ENCODE measurements at places on chromosomes 16 and 17.

- DNase-seq: peak; percentile 78
These were observed 32.9 kb downstream of the TRARG1 start for GRCh38 chr17:1312261-1312870.

GRCh38 chr16:13923703-13924298, 3.8 kb downstream of the ERCC4 start:
- no peak for DNase-seq

- peak; percentile 28 for DNase-seq
These were observed 16.4 kb upstream of the METRNL start for GRCh38 chr17:83062818-83063671.

- DNase-seq: no peak
These were observed 116.9 kb upstream of the CLEC3A start for GRCh38 chr16:77905374-77905920.

DNA sequence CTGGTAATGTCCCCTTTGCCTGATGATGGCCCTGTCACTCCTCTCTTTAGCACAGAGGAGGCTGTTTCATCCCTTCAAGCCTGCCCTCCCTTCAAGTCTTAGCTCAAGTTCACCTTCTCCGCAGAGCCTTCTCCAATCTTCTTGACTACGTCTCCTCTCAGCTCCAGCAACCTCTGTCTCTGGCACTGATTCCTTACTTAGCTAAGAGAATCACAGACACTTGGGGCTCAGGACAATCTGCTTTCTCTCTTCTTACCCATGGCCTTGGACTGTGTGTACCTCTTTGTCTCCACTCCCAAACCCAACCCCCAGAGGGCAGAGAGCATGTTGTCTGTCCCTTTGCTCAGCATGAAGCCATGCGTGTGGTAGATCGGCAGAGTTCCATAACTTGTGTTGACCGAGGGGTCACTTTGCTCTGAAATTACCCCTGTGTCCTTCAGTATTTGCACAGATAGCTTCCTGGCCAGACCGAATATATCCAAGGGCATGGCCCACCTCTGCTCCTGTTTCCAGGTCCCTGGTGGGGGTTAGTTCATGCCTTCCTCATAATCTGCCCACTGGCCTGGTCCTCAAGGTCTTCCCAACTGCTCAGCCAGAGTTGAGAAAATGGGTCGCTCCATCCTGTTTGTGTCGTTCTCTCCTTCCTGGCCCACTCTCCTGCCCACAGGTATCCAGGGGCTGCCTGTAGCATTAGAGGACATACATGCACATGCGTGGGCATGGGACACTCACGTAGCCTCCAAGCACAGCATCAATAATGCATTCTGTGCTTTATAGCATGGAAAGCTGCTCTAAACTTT, 41.6 kb downstream of the MAPT start:
- DNase-seq: no peak

- no peak for DNase-seq
These were observed 1.4 kb downstream of the RHBDL1 start for GRCh38 chr16:676913-677312.

GRCh38 chr17:46136820-46137219, 56.4 kb downstream of the KANSL1 start:
- no peak for DNase-seq

GRCh38 chr17:3988297-3989040, 24.2 kb upstream of the ATP2A3 start:
- peak; percentile 26 for DNase-seq

DNA sequence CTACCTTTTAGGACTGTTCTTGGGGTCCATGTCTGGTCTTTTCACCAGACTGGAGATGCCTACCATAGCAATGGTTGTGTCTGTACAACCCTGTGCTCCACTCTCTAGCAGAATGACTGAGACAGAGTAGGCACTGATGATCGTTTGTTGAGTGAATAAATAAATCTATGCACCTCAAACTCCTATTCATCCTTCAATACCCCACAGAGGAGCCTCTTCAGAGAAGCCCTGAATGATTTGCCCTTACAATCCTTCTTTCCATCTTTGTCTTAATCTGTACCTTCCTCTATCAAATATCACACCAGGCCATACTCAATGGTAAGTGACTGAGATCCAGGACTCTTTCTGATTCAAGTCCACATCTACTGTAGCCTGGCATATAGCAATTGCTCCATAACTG, 23.3 kb downstream of the PIMREG start:
- no peak for DNase-seq

DNA sequence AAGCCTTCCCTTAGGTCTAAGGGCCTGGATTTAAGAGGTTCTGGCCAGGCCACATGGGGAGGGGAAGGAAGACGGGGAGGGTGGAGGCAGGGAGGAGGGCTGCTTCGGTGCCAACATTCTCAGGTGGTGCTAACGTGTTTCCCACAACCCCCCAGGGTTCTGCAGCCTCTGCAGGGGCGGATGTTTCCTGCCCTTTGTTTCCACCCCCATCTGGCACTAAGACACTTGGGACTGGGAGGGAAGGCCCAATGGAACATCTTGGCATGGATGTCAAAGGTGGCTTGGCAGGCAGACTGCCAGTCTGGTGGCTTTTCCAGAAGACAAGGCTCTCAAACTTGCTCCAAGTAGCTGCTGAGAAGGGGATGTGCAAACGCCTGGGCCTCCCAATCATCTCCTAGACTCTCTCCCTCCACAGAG, 12.7 kb downstream of the HIC1 start:
- no peak for DNase-seq

DNA sequence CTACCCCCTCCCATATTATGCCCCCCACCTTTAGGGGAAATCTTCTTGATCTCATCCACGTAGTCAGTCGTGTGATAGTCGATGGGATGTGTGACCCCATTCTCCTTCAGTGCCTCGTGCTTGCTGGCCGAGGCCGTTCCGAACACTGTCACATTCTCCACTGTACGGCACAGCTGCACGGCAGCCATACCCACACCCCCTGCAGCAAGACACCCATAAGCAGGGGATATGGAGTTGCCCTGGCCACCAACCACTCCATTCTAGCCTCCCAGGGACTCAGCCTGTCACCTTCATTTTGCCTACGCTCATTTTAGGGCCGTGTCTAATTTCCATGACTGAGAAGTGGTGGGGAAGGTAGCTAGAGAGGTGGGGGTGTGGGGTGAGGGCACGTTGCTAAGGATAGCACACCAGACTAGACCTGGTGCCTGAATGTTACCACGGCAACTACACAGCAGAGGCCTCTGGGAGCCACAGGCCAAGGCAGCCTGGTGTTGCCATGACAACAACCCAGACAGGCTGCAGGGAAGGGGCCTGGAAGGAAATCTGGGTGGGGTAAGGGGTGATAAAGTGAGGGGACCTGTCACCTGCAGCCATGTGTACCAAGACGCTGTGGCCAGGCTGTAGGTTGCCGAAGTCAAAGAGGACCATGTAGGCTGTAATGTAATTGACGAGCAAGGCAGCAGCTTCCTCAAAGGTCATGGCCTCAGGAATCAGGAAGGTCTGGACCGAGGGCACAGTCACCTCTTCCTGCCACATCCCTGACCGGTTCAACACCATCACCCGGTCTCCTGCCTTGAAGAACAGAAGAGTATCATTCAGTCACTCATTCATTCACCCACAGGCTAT, 4.0 kb downstream of the VAT1 start:
- peak; percentile 60 for DNase-seq

DNA sequence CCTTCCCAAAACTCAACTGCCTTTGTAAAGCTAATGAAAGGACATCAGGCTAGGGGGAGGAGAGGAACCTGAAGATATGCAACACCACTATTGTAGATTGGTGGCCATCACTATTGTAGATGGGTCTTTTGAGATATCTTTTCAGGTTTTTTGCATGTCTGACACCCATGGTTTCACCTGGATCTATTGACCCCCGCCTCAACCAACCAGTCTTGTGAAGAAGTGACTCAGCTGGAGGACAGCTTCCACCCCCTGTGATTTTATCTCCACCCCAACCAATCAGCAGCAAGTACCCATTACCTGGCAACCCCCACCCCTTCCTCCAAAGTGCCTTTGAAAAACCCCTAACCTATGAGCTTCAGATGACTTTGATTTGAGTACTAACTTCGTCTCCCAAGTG, 382.6 kb upstream of the GOT2 start:
- DNase-seq: peak; percentile 33

GRCh38 chr17:55410722-55411462, 10.7 kb downstream of the MMD start:
- DNase-seq: no peak

DNA sequence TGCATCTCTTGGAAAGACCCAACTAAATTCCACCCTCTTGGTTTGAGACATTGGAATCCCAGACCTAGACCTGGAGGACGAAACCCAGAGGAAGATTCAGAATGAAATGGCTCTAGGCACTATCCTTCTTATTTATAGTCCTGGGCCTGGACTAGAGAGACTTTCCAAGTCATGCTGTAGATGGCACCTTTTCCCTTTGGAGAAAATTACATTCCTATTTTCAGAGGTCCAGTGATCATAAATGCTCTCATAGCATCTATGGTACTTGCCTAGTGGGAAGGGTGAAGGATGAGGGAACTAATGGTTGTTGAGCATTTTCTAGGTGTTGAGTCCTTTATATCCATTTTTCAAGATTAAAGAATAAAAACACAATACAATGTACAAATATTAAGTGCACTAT, 37.1 kb downstream of the SPACA3 start:
- no peak for DNase-seq

- no peak for DNase-seq
These were observed 618.3 kb downstream of the MAF start for GRCh38 chr16:78982096-78982744.

- no peak for DNase-seq
These were observed 27.7 kb downstream of the METRNL start for GRCh38 chr17:83106913-83107655.

- DNase-seq: no peak
These were observed 21.6 kb downstream of the EMC8 start for GRCh38 chr16:85777583-85778310.

- no peak for DNase-seq
These were observed 74.4 kb downstream of the PCTP start for GRCh38 chr17:55825213-55825612.

DNA sequence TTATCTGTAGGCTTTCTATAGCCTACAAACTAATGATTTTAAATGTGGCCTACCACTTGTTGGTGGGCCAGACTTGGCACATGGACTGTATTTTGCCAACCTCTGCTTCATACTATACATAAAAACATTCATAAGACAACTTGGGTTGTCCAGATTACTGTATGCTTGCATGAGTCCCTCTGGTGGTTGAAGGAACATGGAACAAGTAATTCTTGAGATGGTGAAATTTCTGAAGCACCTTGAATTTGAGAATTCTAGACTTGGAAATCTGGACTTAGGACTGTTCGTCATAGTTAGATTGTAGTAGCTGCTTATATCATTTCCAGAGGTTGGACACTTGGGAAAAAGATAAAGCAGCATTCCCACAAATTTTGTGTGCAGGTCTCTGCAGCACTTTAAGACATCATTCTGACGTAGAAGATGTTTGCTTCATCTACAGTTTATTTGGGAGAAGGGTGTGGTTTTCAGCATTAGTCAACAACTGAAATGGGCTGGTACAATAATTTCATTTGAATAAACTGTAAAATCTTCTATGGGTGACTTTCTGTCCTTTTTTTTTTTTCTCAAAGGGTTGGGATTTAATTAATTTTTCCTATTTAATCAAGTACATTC, 31.2 kb downstream of the NFATC3 start:
- DNase-seq: no peak

DNA sequence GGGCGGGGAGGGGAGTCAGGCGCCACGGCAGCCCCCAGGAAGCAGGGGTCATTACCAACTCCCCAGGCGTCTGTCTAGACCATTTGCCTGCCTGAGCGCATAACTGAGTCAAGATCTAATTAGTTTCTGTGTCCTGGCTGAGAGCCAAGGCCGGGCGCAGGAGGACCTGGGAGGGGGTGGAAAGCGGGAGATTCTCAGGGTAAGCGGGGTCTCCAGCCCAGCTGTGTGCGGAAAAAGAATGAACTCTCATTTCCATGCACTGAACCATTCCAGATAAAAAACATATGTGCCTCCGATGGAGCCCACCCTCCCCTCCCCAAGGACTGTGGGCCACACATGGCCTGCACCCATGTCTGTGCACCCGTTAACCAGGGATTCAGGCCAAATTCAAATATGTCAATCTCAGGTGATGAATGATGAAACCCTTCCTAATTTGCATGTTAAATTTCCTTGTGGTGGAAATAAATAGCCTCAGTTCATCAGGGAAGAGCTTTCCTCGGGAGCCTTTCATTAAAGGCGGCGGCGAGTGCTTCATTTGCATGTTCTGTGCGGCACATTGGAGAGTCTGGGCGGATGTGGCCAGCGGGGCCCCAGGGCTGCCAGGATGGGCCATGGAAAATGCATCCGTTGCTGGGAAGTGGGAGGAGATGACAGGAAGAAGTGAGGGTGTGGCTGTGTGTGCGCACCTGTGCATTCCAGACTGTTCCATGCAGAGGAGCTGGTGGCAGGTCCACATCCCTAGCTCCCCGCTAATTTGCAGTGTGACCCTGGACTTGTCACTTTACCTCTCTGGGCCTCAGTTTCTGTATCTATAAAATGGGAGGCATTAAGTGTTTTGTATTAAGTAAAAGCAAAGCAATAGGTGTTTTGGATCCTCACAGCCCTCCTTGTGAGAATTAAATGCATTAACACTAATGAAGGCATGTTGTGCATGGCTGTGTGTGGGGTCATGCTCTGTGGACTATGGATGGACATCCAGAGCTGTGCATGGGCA, 151.1 kb downstream of the SDK2 start:
- DNase-seq: peak; percentile 86

- no peak for DNase-seq
These were observed 20.3 kb downstream of the MAP1LC3B start for GRCh38 chr16:87412371-87412995.

- peak; percentile 75 for DNase-seq
These were observed 17.3 kb upstream of the EEF2K start for GRCh38 chr16:22188595-22189442.

- peak; percentile 18 for DNase-seq
These were observed 8.1 kb downstream of the TMEM97 start for GRCh38 chr17:28327031-28327607.

DNA sequence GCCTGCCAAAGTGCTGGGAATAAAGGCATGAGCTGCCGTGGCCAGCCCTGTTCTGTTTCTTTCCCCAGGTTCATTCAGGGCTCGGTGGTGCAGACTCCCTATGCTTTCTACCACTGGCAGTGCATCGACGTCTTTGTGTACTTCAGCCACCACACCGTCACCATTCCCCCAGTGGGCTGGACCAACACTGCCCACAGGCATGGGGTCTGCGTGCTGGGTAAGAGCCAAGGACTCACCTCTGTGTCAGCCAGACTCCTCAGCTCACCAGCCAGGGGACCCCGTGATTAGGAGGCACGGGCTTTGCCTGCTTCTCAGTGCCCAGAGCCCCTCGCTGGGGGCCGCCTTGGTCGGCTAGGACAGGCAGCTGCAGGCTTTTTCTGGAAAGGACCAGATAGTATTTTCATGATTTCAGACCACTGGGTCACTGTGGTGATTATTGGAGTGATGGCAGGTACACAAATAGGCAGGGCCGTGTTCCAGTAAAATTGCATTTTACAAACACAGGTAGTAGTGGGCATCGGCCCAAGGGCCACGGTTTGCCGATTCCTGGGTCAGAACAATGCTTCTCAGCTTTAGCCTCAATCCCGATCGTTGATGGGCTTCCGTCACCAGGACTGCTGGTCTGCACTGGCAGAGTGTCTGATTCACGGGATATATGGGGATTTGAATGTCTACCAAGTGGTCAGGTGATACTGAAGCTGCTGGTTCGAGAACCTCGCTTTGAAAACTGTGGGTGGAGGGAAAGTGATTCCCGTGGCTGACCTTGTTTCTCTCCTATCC, 5.0 kb downstream of the ENGASE start:
- DNase-seq: no peak
